ENCODE measurements at places on chromosomes 2 and 18.

DNA sequence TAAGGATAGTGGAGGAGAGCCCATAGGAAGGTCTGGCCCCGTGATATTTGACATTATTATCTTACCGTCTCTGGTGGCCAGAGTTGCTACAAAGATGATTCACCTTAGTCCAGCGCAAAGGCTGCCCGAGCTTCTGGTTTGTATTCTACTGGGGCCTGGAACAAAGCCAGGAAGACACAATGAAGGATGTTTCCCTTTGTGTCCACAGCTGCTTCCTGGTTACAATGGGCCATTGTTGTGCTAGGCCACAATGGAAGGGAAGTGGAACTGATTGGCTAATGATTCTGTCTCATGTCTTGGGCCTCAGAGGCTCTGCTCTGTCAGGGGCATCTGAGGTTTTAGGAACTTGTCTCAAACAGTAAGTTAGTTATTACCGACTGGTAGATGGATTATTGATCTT is 132.2 kb downstream of the TDRD15 start:
- peak; percentile 48 for DNase-seq

- no peak for DNase-seq
These were observed 43.7 kb downstream of the PTPN2 start for GRCh38 chr18:12840382-12840781.

GRCh38 chr2:47178341-47178740 is 23.2 kb upstream of the STPG4 start:
- no peak for DNase-seq

GRCh38 chr18:7417727-7418126 is 149.4 kb upstream of the PTPRM start:
- peak; percentile 39 for DNase-seq

DNA sequence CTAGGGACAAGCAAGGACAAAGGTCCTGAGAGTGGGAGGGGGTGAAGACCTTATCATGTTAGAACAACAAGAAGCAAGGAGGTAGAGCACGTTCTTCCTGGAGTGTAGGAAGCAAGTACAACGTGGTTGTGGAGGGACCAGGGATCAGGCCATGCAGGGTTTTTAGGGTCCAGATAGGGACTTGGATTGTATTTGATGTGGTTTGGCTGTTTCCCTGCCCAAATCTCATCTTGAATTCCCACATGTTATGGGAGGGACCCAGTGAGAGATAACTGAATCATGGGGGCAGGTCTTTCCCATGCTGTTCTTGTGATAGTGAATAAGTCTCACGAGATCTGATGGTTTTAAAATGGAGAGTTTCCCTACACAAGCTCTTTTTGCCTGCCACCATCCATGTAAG is 53.2 kb downstream of the ICA1L start:
- no peak for DNase-seq

DNA sequence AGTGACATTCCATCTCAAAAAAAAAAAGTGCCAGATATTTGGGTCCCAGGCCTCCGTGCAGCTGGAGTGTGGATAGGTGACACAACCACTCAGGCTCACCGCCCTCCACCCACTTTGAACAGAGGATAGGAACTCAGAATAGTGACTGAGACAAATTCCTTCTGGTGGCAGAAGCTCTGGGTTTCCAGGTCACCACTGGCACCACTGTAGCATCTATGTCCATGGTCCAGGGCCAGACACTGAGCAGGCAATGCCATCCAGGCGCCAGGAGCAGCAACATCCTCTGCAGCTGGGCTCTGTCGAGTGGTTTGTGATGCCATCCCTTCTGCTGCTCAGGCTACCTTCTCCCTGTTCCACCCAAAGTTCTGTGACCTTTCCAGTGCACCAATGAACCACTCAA is 81.5 kb upstream of the PTPRM start:
- DNase-seq: no peak

GRCh38 chr2:235347691-235348090 is 146.2 kb upstream of the AGAP1 start:
- peak; percentile 76 for DNase-seq

DNA sequence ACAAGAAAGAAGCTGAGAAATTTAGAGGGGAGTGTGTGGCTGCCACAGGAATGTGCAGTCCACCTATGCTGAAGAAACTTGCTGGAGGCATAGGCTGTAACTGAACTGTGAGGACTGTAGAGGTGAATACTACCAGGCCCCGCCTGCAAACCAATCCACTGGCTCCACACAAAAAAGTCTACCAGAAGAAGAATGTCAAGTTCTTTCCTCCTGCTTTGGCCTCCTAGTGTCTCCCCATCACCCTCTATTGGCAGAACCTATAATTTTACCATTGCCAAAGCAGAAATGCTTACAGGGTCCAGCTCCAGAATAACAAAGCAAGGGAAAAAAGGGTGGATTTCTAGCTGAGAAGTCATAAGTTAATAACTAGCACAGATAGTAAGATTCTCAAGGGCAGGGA is 5.9 kb upstream of the ATP5MC3 start:
- no peak for DNase-seq

DNA sequence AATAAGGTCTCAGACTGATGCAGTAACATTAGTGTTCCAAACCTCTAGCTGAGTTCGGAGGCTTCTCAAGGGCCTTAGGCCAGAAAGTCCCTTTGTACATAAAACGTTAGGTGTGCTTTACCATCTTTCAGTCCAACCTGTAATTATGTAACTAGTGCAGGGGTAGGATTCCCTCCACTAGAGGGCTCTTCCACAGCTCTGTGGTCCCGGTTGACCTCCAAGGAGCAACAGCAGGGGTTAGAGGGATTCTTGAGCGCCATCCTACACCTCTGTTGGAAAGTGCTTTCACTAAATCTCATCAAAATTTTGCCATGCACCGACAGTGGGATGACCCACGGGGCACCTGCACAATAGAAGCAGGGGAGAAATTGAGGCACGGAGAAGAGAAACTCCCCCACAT is 155.8 kb upstream of the LRP1B start:
- DNase-seq: no peak

- DNase-seq: no peak
These were observed 24.4 kb downstream of the SERPINB4 start for GRCh38 chr18:63619661-63620060.

GRCh38 chr2:32258242-32258641 is 6.4 kb downstream of the NLRC4 start:
- no peak for DNase-seq

- no peak for DNase-seq
These were observed 278.4 kb upstream of the DDX18 start for GRCh38 chr2:117536139-117536538.

GRCh38 chr2:39304729-39305128 is 61.0 kb upstream of the CDKL4 start:
- no peak for DNase-seq

GRCh38 chr2:43171789-43172188 is 54.6 kb downstream of the ZFP36L2 start:
- no peak for DNase-seq

DNA sequence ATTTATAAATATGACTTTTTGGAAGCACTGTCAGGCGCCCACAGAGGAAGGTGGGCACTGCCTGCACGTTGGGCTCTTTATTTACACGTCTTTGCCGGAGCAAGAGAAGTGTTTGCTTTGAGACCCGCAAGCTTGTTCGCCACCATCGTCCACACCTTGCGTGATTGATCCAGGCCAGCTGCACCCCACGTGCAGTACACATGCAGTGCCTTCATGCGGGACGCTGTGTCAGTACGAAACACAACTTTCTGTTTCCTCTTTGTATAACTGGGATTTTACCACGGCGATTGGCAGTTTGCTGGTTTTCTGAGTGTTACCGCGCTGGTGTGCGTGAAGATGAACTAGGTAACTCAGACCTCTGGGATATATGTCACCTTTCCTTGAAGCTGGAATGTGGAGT is 571.0 kb upstream of the SALL3 start:
- no peak for DNase-seq

GRCh38 chr2:148967578-148967977 is 70.9 kb upstream of the LYPD6B start:
- DNase-seq: no peak

GRCh38 chr18:23981369-23981980 is 33.1 kb upstream of the TTC39C start:
- DNase-seq: no peak

DNA sequence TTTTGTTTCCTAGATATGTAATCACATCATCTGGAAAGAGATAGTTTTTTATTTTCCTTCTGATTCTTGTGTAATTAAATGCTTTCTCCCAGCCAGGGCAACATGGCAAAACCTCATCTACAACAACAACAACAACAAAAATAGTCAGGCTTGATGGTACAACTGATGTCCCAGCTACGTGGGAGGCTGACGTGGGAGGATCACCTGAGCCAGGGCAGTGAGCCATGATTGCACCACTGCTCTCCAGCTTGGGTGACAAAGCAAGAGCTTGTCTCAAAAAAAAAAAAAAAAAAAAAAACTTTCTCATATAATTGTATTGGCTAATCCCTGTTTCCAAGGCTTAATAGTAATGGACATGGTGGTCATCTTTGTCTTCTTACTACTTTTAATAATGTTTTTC is 26.4 kb upstream of the PGAP1 start:
- no peak for DNase-seq

- no peak for DNase-seq
These were observed 26.6 kb upstream of the ICOS start for GRCh38 chr2:203909974-203910373.

DNA sequence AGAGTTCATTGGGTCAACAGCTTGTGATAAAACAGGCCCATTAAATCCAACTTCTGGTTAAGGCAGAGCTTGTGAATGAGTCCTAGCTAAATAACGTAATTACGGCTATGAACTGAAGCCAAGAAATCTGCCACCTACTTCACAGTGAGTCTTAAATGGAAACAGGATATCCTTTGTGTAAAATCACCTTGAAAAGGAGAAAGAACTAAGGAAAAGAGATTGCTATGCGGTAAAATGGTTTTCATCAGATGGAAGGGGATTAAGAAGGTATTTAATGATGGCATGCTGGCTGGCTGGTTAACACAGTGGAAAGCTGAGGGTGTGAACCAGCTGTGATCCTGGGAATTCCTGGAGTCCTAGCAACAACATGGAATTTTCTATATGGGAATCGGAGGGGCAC is 156.6 kb downstream of the DOK6 start:
- DNase-seq: no peak

- DNase-seq: no peak
These were observed at the start of gene ARHGAP15 for GRCh38 chr2:143128681-143129580. Gene ARHGAP15, plus strand, starts transcription at chr2:143129419.

- DNase-seq: no peak
These were observed 30.4 kb downstream of the FARP2 start for GRCh38 chr2:241386519-241386918.

GRCh38 chr2:154740361-154740760 is 41.9 kb downstream of the KCNJ3 start:
- DNase-seq: no peak

DNA sequence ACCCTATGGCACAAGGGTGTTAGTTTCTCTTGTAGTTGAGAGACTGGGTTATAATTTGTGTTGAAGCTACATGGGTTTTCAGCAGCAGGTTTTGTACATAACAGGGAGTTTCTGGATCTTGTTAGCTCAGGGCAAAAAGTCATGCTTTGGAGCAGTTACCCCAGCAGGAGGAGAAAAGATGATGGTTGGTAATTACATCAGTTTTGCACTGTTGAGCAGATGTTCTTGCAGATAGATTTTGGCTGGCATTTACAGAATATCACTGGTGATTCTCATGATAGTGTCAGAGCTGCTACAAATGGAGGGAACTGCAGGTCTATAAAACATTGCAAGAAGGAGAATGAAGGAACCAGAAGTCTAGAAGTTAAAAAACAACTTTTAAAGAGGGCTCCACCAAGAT is 215.2 kb upstream of the ATP5MC3 start:
- no peak for DNase-seq

DNA sequence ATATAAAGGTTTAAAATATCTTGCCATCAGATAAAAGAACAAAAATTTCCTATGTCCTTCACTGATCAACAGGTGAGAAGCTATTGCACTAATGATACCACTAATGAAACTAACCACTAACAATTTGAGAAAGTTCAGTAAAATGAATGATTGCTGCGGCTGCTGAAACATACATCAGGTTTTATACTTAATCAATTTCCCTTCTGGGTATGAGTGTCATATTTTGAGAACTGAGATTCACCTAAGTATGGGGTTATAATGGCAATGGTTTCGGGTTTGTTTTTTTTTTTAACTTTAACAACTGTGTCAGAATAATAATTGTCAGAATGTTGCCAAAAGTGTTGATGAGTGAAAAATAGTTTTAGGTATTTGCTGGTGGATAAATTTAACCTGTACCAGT is 151.3 kb upstream of the SLC39A10 start:
- no peak for DNase-seq

GRCh38 chr2:220127311-220127710 is 499.9 kb downstream of the SLC4A3 start:
- peak; percentile 5 for DNase-seq

GRCh38 chr2:45269149-45269793 is 260.0 kb upstream of the SIX2 start:
- DNase-seq: no peak

- no peak for DNase-seq
These were observed 12.4 kb upstream of the DTNB start for GRCh38 chr2:25685741-25686140.

DNA sequence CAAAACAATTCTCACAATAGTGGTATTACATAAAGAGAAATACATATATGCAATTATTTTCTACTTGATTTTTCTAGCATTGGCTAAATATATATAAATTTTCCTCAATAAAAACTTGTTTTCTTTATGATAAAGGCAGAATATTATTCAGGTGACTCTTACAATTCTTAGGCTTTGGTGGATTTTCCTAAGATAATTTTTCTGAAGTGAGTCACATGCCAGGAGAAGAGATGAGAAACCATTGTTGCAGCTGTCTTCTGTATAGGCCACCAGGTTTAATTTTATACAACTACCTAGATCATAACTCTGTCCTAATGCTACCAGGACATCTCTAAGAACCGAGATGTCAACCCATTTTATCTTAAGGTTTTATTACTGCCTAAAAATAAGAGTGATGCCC is 552.4 kb upstream of the CDH2 start:
- no peak for DNase-seq

- DNase-seq: no peak
These were observed 596.6 kb downstream of the XIRP2 start for GRCh38 chr2:167484875-167485274.

DNA sequence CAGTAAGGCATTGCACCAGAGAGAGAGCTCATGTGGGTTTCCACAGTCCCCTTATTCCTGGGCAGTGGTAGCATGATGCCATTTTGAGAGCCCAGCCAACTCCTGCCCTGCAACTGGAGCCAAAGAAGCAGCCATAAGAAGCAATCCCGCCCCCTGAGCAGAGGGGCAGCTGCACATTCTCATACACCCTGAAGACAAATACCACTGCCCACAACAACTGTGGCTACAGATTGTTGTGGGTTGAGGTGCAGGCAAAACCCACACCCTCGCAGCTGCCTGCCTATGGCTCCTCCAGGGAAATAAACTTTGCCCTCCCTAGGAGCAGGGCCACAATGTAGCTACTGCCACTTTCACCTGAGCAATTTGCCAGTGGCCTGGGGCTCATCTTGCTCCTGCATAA is 219.4 kb upstream of the NRXN1 start:
- no peak for DNase-seq

DNA sequence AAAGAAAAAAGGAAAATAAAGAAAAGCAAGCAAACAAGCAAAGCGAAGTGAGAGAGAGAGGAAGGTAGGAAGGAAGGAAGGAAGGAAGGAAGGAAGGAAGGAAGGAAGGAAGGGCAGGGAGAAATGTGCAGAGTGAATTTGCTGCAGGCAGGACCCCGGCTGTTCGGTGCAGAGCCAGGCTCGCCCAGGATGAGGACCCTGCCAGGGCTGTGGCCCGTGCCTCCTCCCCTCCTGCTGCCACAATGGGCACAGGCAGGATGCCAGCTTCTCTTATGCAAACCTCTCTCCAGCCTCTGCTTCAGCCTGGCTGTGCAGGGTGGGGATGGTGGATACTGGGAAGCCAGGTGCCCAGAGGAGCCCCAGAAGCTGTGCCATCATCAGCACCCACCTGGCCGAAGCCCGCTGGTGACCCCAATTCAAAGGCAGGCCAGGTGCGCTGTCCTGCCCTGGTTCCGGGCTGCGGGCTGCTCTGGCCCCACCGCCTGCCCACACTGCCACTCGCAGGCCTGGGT is 3.2 kb downstream of the GPR17 start:
- DNase-seq: no peak

Measured in kidney epithelial cell (primary cell).